Breast epithelium (tissue), 4 donors: ENCODE measurements at places on chromosomes 6 and 20.

GRCh38 chr6:159464816-159465215 lies 228.2 kb downstream of the SOD2 start:
- no peak for DNase-seq

DNA sequence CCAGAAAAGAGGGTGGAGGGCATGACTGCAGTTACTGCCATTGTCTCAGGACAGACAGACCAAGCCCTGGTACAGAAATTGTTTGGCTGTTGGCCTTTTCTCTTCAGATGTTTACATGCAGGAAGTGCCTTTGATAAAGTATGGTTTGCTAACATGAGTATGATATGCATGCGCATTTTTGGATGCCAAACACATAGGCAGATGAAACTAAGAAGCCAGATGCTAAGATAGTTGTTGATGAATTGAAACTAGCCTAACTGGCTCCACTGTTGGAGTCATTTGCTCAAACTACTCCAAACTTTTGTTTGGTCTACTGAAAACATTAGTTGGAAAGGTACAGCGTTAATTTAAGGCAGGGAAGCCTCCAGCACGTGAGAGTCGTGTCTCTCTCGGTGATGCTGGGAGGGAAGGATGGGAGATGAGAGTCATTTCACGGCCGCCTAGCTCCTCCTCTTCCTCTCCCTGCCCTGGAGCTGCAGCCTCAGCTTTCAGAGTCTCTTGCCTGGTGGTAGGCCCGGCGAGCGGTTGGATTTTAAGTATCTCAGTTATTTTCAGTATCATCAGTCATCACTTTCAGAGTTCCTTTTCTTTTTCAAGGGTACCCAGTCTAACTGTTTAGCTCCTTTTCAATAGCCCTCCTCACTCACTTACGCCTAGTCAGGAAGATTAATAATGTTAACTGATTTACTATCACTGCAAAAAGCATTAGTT lies 29.7 kb downstream of the RREB1 start:
- DNase-seq: no peak

GRCh38 chr20:40807821-40808170 lies 118.8 kb upstream of the MAFB start:
- no peak for DNase-seq

- no peak for DNase-seq
Measured at GRCh38 chr6:169074526-169074925, 179.1 kb downstream of the THBS2 start.

DNA sequence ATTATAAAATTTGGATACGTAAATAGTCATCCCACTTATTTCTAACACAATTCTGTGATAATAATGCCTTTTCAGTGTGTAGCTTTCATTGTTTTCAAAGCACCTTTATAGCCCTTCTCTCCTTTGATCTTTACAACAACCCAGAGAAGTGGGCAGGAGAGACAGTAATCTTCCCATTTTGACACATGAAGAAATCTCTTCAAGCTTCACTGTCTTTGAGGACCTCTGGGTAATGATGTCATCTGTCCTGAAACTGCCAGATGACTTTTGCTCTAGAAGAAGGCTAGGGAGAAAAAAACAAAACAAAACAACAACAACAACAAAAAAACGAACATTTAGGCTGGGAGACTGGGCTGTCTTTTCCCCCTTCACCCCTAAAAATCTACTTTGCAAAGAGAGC lies 203.0 kb downstream of the KCNQ5 start:
- DNase-seq: no peak

DNA sequence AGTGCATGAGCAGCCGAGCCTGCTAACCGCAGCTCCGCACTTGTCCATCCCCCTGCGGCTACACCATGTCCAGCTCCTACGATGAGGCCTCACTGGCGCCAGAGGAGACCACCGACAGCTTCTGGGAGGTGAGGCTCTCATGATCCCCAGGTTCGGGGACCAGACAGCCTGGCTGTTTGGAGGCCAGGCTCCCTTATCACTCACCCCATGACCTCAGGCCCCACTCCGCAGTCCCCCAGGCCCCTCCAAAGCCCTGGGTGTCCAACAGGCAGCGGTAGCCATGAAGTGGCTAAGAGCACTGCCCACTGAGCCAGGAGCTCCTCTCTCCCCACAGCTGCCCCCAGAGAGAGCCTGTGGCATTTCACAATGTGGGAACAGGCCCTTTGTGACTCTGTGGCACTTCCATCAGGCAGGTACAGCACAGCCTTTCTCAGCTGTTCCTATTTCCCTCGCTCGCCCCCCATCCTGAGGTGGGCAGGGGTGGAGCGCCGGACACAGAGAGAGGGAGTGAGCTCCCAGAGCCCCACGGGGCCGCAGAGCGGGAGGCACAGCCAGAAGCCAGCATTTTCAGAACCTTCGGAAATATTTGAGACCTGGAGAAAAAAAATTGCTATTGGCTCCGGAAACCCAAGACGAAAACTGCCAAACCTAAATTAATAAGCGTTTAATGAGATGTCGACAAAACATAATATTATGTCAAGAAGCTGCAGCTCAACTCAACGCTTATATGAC lies 29.7 kb downstream of the SPDEF start:
- DNase-seq: no peak

DNA sequence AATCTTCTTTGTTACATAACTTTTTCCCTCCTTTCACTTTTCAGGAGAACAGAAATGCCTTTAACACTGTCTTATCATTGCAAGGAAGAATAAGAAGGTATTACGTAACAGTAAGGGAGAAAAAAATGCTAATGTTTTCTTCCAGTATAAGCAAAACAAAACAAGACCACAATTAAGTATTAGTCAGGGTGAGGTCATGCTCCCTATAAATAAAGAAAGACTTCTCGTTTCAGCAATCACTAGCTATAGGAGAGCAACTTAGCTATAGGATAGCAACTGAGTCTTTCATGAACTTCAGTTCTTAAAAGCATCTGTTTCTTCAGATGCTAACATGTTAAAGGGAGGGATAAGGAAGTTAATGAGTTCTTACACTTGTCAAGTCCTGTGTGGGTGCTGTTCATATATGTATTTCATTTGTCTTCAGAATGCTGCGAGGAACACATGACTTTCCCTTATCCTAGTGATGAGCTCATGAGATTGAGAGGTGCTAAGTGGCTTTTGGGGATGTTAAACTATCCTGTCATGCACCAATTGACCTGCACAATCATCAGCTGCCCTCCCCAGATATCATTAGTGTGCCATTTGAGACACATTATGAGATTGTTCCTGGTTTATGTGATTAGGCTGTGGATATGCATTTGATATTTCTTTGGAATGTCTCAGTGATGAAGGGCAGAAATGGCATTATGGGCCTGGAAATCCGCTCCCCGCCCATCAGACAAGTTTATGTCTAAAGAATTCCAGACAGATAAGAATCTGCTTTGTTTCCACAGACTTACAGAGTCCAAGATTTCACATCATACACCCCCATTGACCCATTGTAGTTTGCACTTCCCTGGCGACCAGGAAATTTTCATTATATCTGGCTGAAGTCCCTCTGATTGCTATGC lies 37.5 kb downstream of the LAMA4 start:
- DNase-seq: no peak

DNA sequence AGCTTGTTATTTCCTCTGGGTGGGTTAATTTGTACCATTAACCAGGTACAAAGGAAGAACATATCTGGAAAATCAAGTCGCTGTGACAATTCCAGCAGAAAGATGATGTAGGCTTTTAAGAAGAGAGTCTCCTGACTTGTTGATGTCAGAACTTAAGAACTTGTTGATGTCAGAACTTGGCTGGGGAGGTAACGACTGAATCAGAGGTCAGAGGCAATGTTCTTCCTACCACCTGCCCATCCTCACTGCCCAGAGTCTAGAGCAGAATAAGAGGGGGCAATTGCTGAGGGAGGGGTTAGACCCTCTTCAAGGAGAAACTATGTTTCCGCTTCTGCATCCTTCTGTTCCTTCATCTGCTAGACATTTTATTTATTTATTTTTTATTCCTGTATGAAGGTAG lies 18.9 kb downstream of the MLIP start:
- no peak for DNase-seq

DNA sequence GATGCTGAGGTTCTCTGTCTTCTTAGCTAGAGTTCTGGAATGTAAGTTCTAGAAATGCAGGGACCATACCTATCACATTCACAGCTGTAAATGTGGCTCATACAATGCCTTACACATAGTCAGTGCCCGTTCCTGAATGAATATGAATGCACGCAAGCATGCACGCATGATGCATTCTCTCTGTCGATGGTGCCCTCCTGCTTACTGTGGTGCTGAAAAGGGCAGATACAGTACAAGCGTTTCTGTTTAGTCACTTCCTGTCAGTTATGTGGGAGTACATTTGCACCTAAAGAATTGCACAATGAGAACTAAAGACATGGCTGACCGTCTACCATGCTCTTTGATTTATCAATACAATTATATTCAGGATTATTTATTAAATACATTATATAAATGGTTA lies 152.2 kb upstream of the SOX4 start:
- DNase-seq: no peak

DNA sequence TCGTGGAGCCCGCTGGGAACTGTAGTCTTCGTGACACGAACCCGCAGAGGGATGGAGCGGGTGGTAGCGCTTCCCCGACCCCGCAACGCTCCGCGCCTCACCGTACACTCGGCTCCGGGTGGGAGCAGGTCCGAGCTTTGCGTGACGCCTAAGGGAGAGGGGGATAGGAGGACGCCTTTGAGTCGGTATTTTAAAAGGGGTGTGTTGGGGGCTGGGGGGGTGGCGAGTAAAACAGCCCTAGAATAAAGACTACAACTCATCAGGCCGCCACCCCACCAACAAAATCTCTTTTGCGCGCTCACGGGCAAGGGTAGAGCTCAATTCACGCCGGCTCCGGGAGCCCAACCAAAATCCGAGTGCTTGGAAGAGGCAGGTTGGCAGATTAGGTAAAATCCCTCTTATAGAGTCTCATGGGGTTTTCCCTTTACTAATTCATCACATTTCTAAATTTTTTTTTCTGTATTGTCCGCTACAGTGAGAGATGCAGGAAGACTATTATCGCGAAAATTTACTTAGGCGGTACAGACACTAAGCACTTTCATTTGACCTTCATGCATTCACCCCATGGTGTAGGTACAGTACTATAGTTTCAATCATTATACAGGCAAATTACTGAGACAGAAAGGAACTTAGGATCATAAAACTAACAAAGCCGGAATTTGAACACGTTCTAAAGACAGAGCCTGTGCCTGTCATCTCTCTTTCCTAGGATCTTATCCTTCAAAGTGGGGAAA lies 706 bp upstream of the SNX14 start:
- no peak for DNase-seq

DNA sequence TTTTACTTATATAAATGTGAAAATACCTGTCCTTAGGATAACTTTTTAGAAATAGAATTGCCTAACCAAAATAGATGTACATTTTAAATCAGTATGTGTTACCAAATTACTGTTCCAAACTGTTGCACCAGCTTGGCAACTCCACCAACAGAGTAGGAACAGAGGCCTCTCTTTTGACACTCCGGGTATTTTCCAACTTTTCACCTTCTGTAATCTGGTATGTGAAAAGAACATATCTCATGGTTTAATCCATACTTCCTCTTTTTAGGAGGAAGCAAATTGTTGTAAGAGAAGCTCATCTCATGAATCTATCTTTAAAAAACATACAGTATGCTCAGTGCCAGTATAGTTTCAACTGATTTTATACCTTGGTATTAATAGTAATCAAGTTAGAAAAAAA lies 24.9 kb downstream of the RNF144B start:
- DNase-seq: no peak

DNA sequence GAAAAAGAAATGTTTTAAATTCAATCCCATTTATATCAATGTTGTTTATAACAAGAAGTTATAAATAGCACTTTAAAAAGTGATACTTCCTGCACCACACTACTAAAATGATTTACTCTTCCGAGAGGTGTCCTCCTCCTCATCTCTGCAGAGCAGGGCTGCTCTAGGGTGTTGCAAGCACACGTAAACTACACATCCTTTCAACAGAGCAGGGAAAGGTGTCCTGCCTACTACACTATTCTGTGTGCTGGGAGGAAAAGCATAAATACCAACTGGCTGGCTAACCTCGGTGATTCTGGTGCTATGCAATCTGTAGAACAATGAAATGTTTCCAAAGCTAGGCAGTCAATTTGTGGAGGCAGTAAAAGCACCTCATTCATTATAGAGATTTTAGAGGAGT lies 89.5 kb upstream of the MAP7 start:
- DNase-seq: no peak

DNA sequence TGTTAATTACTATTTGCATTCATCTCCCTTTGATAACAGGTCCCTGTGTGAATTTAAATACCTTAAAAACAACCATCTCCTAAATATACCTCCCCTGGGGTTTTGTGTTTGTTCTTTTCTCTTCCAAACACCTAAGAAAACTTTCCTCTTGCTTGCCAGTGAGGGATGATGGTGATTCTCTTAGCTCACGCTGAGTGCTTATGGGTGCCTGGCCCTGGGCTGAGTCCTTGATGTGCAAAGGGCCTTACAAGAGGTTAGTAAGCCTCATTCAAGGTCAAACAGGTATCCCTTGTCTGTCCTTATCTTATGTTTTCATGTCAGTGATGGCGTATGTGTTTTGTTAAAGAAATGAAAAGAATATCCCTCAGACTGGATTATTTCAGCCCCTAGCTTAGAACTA lies 76.3 kb downstream of the SYCP2L start:
- no peak for DNase-seq

GRCh38 chr6:7261852-7262461 lies 51.0 kb downstream of the SSR1 start:
- peak; percentile 50 for DNase-seq

DNA sequence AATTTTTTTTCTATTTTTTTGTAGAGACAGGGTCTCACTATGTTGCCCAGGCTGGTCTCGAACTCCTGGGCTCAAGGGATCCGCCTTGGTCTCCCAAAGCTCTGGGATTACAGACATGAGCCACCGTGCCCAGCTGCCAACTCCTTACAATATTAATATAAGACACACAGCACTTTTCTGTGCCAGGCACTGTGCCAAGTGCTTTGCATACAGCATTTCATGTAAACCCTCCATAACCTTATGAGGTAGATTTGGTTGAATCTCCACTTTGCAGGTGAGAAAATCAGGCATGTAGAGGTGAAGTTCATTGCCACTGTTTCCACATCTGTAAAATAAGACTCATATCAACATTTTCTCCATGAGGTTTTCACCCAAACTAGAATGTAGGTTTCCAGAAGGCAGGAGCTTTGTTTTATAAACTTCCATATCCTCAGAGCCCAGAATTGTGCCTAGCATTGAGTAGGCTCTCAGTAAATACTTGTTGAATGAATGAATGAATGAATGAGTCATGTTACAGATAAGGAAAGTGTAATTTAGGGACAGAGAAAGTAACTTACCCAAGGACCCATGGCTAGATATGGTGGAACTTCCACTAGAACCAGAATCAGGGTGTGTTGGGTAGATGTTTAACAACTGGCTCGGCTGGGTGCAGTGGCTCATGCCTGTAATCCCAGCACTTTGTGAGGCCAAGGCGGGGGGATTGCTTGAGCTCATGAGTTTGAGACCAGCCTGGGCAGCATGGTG lies 3.0 kb upstream of the CTNNBL1 start:
- DNase-seq: no peak
